Fibroblast of skin of abdomen (primary cell): ENCODE measurements at places on chromosomes 12 and 14.

DNA sequence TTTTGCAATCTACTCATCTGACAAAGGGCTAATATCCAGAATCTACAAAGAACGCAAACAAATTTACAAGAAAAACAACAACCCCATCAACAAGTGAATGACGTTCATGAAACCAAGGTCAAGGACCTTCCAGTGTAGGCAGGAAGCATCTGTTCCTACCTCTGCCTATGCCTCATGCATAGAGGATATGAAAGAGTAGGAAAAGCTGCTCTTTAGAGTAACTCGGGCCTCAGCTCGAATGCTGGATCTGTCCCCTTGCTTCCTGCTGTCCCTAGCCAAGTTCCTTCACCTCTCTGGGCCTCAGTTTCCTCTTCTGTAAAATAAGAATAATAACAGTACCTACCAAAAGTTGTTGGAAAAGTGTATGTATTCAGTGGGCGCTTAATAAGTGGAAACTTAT, 65.0 kb downstream of the FOXN4 start:
- DNase-seq, result no peak

DNA sequence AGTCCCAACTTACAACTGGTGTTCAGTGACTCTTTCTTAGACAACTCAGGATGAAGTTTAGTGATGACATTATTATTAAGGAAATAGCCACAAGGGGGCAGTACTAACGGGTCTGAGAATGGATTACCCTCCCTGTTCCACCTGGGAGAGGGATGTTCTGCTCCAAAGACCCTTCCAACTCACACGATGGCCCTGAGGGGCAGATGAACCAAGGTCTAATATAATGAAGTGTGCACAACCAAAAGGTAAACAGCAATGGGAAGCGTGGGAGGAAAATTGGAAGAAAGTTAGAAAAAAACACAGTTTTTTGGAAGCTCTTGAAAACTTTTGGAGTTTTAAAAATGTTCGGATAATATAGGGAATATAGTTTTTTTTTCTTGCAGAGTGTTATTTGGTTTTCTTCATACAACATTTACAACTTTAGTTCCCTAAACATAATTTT, 24.0 kb downstream of the FGF6 start:
- DNase-seq, result peak; percentile 14

GRCh38 chr14:101068313-101069227, 165.0 kb upstream of the RTL1 start:
- no peak for DNase-seq

DNA sequence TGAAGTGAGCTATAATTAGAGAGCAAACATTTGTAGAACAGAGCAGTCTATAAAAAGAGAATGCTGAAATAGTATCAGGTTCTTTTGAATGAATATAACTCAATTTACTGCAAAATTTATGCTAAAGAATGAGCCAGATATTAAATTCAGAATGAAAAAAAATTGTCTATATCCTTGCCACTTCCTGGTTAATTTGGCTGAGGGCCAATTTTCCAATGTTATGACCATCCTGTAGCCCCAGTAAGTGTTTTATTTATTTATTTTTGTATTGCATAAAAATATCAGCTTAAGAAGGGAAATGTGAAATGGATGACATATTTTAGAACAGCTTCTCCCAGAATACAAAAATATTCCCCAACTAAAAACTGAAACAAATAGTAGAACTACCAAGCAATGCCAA, 263.4 kb downstream of the SOX5 start:
- no peak for DNase-seq

DNA sequence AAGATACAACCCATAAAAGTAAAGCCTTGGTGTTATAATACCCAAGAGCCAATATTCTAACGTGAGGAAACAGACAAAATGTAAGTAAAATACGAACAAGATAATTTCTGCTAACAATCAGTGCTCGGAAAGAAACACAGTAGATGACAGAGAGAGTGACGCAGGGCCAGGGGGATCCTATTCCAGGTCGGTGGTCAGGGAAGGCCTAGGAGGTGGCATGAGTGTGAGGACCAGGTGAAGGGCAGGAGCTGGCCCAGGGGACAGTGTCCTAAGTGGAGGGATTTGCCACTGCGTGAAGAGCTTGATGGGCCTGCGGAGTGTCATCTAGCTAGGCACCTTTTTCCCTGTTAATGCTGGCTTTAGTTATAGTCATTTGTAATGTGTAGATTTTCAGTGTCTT, 35.3 kb downstream of the ETV6 start:
- DNase-seq, result no peak

DNA sequence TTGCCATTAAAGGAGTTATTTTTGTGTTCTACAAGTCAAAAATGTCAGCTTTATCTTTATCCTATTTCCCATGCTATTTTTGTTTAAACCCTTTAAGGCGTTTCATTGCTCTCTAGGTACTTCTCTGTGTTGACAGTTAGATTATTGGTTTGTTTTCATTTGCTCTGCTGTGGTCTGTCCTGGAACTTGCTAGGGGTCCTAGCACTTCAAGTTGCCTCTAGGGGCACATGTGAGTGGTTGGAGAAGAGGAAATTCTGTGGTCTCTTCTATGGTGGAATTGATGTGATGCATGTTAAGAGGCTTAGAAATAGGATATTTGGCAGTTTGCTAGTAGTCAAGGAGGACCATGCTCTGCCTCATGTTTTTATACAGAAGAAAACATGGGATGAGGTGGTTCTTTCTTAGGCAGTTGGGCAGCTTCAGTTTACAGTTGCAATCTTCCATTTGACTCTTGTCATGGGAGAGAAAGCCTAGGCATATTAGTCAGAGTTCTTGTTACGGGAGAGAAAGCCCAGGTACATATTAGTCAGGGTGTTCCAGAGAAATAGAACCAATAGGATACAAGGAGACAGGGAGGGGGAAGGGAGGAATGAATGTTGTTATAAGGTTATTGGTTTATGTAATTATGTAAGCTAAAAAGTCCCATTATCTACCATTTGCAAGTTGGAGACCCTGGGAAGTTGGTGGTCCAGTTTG, 14.4 kb downstream of the TTLL5 start:
- DNase-seq, result no peak

DNA sequence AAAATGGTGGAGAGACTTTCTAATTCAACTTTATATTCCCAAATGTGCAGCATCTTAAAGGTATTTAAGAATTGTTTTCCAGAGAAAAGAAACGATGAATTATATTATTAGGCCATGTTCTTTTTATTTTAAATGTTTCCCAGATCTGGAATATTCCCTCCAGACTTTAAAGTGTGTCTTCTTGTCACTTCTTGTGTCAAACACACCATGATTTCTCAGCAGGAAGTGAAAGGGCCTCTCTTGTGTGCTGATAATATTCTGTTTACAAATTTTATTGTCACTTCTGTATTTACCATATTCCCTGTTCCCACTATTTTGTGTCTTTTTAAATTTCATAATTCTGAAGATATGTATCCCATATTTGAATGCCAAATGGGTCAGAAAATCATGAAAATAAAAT, 455.0 kb upstream of the FLRT2 start:
- DNase-seq, result no peak

- DNase-seq, result no peak
Observed at GRCh38 chr12:32589165-32589865, 89.8 kb upstream of the DNM1L start.

GRCh38 chr12:116455540-116456329, 103.4 kb upstream of the MAP1LC3B2 start:
- DNase-seq, result peak; percentile 93

DNA sequence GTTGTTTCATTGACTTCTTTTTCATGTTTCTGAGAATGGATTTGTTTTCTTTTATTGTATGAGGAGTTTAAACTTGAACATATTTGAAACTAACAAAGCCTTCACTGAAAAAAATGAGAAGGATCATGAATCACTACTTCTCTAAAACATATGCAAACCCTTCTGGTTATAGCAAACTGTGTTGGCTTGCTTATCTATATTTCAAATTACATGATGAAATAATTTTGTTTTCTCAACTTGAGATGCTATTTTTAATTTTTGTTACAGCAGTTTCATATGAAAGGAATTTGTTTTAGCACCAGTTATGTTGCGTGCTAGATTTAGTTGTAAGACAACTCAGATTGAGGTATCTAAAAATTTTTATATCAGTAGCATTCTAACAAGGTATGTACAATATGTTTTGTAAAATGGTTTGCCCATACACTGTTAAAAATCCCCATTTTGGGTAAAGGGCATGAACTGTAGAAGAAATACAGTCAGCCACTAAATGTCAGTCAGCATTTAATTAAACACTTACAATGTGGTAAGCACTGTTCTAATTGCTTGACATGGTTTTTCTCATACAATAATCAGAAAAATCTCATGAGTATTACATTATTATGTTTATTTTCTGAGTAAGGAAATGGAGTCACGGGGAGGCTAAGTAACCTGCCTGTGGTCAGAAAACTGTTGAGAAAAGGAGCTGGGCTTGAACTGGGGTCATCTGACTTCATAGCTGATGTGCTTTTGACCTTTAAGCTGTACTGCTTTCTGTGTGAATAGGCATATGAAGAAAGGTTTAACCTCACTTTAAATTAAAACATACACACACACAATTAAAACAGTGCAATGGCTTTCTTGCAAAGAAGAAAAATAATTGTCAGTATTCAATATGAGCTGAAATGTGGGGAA, 105.7 kb downstream of the PLEKHA5 start:
- peak; percentile 41 for DNase-seq

GRCh38 chr12:130434560-130434959, 96.9 kb downstream of the PIWIL1 start:
- DNase-seq, result no peak

DNA sequence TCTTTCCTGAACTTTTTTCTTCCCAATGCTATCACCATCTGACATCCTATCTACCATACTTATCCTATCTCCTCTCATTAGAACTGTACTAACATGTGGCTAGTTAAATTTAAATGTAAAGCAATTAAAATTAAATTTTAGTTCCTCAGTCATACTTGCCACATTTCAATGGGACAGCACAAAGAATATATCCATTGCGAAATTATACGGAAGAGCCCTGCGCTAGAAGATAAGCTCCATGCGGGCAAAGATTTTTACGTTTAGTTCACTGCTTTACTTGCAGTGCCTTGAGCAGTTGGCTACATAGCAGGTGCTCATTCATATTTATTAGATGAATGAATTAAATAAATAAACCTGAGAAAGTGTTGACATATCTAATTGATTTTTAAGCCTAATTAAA, 33.1 kb downstream of the SEC23A start:
- DNase-seq, result no peak

DNA sequence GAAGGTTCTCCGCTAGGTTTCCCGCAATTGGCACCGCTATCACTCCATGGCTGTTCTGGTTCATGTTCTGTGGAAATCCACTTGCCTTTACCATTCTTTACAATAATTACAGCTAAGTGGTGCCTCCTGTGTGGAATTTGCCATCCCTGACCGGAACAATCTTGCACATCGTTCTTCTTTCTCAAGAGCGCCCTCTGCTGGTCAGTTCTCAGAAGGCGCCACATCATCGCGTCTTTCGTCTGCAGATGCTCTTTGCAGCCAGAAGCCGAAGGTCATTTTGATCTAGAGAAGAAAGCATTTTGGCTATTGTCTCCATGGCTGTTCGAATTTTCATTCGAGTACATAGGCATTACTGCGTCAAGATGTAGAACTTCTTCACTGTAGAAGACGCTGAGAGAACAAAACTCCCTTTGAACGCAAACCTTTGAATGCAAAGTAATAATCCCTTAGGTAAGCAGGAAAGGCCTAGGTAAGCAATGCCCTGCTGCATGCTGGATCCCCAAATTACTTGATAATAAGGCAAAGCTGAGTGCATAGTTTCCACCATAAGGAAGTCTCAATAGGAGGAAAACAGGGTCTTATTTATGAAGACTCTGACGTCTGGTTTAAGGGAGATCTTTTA, 10.1 kb upstream of the RTRAF start:
- peak; percentile 73 for DNase-seq

- no peak for DNase-seq
Observed at GRCh38 chr14:64951724-64952123, 9.2 kb upstream of the GPX2 start.

GRCh38 chr12:93153321-93153720, 224.2 kb upstream of the EEA1 start:
- peak; percentile 63 for DNase-seq

- DNase-seq, result no peak
Observed at GRCh38 chr14:102230481-102231210, 74.3 kb downstream of the MOK start.

- DNase-seq, result no peak
Observed at GRCh38 chr12:95701722-95702418, 88.7 kb downstream of the NTN4 start.

DNA sequence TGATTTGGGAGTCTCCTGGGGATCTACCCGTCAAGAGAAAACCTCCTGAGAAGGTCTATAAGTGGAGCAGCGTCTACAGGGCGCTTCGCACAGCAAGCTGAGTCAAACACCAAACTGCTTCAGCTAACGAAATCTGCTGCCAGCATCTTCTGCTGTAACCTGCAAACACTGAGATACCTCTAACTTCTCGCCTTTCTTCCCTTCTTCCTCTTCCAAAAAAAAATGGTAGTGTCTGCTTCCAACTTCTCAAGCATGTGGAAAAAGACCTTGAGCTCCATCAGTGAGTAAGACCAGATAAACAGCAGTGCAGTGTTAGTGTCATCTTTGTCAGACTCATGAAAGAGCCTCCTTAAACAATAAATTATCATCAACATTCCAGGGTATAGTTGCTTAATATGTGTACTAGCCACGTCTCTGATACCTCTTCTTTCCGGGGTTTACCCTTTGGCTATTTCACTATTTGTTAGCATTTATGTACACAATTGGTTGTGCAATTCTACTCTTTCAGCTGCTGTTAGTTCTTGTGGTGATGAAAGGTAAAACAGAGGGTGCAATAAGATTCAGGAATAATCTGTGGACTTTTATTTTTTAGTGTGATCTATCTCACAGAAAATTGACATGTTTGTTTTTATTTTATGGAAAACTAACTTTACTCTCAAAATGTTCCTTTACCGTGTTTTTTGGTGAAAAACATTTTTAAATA, 81.6 kb downstream of the LLPH start:
- peak; percentile 47 for DNase-seq

DNA sequence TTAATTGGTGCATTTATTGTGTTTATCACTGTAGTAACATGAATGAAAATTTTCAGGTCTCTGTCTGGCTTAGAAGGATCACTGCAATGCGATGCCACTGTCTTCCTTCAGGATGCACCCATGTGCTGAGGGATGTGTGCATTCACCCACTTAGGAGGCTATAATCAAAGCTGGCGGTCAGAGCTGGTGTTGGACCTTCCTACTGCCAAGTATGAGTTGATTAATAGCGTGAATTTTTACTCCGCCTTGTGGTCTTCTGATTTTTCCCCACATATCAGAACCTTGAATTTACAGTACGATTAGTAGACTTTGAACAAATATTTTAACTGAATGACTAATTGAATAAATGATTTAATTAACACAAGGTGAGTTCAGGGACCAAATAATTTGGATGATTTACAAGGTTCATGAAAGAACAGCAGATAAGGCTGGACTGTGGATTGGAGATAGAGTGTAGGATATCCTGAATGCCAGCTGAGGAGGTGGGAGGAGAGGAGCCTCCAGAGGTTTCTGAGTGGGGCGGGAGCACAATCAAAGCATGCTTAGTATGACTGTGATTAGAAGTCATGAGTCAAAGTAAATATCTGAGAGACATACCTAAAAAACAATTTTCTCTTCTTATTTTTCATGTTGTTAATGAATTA, 50.1 kb downstream of the RERG start:
- no peak for DNase-seq

DNA sequence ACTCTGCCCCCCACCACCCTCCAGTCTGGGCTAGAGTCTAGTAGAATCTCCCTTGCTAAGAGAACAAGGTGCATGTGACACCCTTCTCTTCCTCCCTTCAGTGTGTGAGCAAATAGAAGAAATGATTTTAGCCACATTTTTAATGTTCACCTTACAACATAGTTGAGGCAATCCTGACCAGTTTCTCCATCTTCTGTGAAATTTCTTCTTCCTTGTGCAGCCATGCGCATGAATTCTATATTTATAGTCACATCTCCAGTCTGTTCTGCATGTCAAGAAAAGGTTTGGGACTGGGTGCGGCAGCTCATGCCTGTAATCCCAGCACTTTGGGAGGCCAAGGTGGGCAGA, 9.5 kb upstream of the LTA4H start:
- DNase-seq, result no peak
